ENCODE measurements at places on chromosomes 13 and 19.

- no peak overlapping the region for H3K4me3 ChIP-seq
- no peaks in the 10 kb centered on the region for H3K4me1 ChIP-seq
- no peaks in the 10 kb centered on the region for H3K27me3 ChIP-seq
- H3K27ac ChIP-seq, result no peak overlapping the region
- no peaks in the 10 kb centered on the region for H3K36me3 ChIP-seq
Observed at GRCh38 chr13:100648354-100648753, 26.2 kb downstream of the TMTC4 start.

- H3K27me3 ChIP-seq, result no peaks in the 10 kb centered on the region
- no peaks in the 10 kb centered on the region for H3K36me3 ChIP-seq
- H3K4me3 ChIP-seq, result no peak overlapping the region
- H3K4me1 ChIP-seq, result no peaks in the 10 kb centered on the region
- DNase-seq, result no peak
Observed at GRCh38 chr13:111650626-111651025, 330.2 kb downstream of the TEX29 start.

GRCh38 chr19:48842789-48843162 is 6.5 kb upstream of the HSD17B14 start:
- no peaks in the 10 kb centered on the region for H3K27me3 ChIP-seq
- H3K27ac ChIP-seq, result no peak overlapping the region
- H3K36me3 ChIP-seq, result peaks cover 3% of the 10 kb centered on the region
- no peaks in the 10 kb centered on the region for H3K4me1 ChIP-seq
- DNase-seq, result peak; percentile 84
- no peak overlapping the region for H3K4me3 ChIP-seq

DNA sequence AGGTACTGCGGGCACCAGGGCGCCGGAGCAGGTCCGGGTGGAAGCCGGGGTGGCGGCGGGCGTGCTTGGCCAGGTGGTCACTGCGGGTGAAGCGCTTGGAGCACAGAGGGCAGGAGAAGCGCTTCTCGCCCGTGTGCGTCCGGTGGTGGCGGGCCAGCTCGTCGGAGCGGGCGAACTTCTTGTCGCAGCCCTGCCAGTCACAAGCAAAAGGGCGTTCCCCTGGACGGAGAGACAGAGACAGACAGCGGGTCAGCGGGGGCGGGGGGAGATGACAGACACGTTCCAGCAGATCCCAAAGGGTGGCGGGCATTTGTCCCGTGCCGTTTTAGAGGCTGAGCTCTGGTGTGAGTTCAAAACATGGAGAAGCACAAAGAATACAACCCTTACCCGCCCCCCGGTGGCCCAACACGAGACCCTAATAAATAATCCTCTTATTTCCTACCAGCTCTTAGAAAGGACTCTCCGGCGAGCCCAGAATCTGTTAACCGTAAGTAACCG is 6.3 kb upstream of the REXO1 start:
- no peaks in the 10 kb centered on the region for H3K27me3 ChIP-seq
- no peaks in the 10 kb centered on the region for H3K36me3 ChIP-seq
- peaks cover 14% of the 10 kb centered on the region for H3K4me1 ChIP-seq
- DNase-seq, result peak; percentile 84
- H3K27ac ChIP-seq, result peak overlapping the region; percentile 41

DNA sequence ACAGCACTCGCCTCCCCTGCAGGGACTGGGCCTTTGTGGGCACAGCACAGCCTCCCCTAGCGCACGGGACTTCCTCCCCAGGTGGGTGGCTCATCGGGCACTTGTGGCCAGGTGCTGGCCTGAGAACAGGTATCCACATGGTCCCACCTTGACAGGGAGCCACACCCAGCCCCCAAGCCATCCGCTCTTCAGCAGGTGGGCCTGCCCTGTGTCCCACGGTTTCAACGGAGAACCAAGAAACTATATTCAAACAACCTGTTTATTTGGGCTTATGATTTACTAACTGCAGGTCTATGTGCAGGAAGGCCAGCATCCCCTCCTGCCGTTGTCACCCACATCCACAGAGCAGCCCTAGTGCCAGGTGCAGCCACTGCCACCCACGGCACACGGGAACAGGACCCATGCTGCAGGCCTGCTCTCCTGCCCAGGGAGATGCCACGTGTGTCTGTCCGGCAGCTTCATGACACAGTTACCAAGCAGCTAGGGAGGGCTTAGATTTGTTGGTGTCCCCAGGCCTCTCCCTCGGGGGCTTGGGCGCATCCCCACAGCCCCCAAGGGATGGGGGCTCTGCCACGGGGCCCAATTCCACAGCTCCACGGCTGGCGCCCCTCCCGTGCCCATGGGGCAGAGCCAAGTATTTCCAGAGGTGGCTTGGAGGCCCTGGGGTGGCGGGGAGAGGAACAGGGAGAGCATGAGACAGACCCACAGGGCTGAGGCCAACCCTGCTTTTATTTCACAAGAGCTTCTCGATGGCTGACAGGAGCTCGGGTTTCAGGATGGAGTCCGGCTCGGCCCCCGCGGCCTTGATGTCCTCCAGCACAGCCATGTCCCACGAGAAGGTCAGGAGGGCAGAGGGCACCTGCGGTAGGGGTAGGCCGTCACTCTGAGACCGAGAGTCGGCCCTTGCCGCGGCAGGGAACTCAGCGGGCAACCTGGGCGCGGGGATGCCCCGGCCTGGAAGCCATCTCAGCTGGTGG is 12.5 kb downstream of the UBXN6 start:
- peak; percentile 57 for DNase-seq
- H3K27ac ChIP-seq, result no peak overlapping the region
- H3K4me3 ChIP-seq, result no peak overlapping the region
- H3K36me3 ChIP-seq, result peaks cover 40% of the 10 kb centered on the region
- H3K4me1 ChIP-seq, result no peaks in the 10 kb centered on the region

DNA sequence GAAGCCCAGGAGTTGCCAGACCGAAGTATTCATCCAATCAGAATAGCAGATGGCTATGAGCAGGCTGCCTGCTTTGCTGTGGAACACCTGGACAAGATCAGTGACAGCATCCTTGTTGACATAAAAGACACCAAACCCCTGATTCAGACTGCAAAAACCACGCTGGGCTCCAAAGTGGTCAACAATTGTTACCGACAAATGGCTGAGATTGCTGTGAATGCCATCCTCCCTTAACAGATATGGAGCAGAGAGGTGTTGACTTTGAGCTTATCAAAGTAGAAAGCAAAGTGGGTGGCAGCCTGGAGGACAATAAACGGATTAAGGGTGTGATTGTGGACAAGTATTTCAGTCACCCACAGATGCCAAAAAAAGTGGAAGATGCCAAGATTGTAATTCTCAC is 250.3 kb upstream of the OBI1 start:
- H3K4me3 ChIP-seq, result no peak overlapping the region
- DNase-seq, result no peak

DNA sequence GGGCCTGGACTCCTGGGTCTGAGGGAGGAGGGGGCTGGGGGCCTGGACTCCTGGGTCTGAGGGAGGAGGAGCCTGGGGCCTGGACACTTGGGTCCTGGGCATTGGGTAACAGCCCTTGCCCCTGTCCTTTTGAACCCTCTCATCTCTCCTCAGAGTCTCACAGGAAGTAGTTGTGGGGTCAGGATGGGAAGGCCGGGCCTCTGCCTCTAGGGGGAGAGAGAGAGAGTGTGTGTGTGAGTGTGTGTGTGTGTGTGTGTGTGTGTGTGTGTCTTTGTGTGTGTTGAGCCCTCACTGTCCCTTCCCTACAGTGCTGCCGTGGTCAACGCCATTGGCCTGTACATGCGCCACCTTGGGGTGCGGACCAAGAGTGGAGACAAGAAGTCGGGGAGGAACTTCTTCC is 10.9 kb downstream of the ARHGEF1 start:
- H3K4me1 ChIP-seq, result no peaks in the 10 kb centered on the region
- DNase-seq, result peak; percentile 42
- H3K27me3 ChIP-seq, result no peaks in the 10 kb centered on the region
- H3K36me3 ChIP-seq, result peaks cover 18% of the 10 kb centered on the region
- no peak overlapping the region for H3K4me3 ChIP-seq
- no peak overlapping the region for H3K27ac ChIP-seq

- DNase-seq, result no peak
- H3K27me3 ChIP-seq, result no peaks in the 10 kb centered on the region
- no peak overlapping the region for H3K4me3 ChIP-seq
- no peaks in the 10 kb centered on the region for H3K4me1 ChIP-seq
- no peak overlapping the region for H3K27ac ChIP-seq
Observed at GRCh38 chr13:59743195-59743594, 420.5 kb downstream of the DIAPH3 start.

DNA sequence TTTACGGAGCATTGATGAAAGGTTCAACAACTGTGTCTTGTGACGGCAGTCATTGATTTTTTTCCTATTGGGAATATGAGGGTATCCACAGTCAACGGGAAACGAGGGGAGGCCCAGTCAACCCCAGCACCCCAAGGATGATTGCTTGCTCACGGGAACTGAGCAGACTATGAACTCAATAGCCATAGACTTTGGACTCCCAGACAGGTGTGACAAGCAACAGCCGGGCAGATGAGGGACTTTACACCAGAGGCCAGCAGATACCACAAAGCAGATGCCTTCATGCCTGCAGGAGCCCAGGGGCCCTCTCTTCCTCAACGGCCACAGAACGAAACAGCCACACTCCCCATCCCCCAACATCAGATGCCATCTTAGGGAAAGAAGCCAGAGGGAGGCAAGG is 80.3 kb upstream of the FLT1 start:
- no peak overlapping the region for H3K4me3 ChIP-seq
- no peaks in the 10 kb centered on the region for H3K36me3 ChIP-seq
- no peak for DNase-seq
- H3K27me3 ChIP-seq, result no peaks in the 10 kb centered on the region
- no peaks in the 10 kb centered on the region for H3K4me1 ChIP-seq
- H3K27ac ChIP-seq, result no peak overlapping the region

- no peak overlapping the region for H3K4me3 ChIP-seq
- DNase-seq, result peak; percentile 83
- no peaks in the 10 kb centered on the region for H3K36me3 ChIP-seq
- no peak overlapping the region for H3K27ac ChIP-seq
- H3K4me1 ChIP-seq, result peaks cover 11% of the 10 kb centered on the region
Observed at GRCh38 chr13:99062593-99062992, 84.7 kb upstream of the DOCK9 start.

GRCh38 chr13:101691341-101691860 is 238.9 kb downstream of the ITGBL1 start:
- no peaks in the 10 kb centered on the region for H3K27me3 ChIP-seq
- no peaks in the 10 kb centered on the region for H3K36me3 ChIP-seq
- H3K4me3 ChIP-seq, result no peak overlapping the region
- H3K4me1 ChIP-seq, result no peaks in the 10 kb centered on the region

DNA sequence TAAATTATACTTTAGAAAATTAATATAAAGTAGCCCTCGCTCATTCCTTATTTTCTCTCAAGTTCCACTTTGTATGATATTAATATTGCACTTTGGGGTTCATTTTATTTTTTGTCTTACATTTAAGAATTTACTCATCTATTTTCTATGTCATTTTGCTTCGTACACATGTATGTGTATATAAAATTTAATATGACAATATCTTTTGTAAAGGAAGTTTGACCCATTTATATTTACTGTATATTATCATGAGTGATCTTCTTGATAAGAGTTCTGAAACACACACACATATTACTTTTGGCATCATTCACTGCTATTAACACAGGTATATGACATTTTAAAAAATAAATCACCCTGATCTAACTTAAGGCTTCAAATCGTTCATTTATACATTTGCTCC is 83.1 kb downstream of the IRS2 start:
- no peaks in the 10 kb centered on the region for H3K4me1 ChIP-seq
- H3K36me3 ChIP-seq, result no peaks in the 10 kb centered on the region

- no peaks in the 10 kb centered on the region for H3K27me3 ChIP-seq
- no peaks in the 10 kb centered on the region for H3K4me1 ChIP-seq
- no peak overlapping the region for H3K4me3 ChIP-seq
- no peaks in the 10 kb centered on the region for H3K36me3 ChIP-seq
Observed at GRCh38 chr13:111389621-111390521, 69.4 kb downstream of the TEX29 start.

GRCh38 chr13:98975822-98976261 is 2.0 kb downstream of the DOCK9 start:
- H3K27ac ChIP-seq, result no peak overlapping the region
- no peak for DNase-seq
- no peaks in the 10 kb centered on the region for H3K27me3 ChIP-seq
- H3K4me1 ChIP-seq, result no peaks in the 10 kb centered on the region
- no peak overlapping the region for H3K4me3 ChIP-seq

DNA sequence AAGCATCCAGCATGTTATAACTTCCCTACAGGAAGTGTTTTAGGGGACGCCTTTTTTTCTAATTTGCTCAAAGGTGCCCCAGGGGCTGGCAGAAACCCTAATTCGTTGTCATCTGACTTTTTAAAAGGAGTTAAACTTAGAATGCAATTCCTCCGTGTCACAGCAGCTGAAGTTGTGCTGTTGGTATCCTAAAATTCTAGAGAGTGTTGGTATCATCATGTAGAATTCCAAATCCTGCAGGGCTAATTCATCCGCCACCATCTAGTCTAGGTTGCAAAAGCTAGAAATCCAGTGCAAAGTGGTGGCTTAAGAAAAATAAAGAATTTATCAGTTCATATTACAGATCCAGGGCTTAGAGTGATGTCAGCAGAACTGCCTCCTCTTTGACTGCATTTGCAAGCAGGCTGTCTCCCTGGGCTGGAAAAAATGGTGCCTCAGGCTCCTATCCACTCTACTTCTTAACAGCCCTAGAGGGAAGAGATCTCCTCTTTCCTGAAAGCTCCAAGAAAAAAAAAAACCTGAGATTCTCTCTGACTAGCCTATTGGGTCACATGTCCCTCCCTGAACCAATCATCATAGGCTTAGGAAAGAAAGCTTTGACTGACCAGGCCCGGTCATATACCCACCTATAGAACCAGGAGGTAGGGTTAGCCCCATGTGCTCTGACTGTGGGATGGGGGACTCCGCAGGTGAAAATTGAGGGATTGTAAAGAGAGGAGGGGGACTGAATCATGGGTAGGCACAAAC is 73.0 kb downstream of the MAP4K1 start:
- H3K27ac ChIP-seq, result no peak overlapping the region
- no peak for DNase-seq
- no peaks in the 10 kb centered on the region for H3K27me3 ChIP-seq
- no peaks in the 10 kb centered on the region for H3K36me3 ChIP-seq

DNA sequence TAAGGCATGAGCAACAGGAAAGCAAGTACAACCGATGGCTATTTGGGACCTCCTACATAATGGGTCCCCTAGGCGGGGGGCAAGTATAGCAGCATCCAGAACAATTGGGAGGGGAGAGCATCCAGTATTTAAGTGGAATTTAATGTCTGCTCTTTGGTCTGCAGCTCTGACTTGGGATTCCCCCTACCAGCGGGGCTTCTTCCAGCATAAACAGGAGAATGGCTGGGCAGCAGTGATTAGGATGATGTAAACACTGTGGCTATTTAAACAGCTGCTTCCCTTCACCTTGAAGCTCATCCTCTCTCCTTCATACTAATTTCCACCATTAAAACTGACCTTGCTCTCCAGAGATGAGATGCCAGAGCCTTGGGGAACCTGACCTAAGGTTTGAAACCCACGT is 73.9 kb upstream of the OXGR1 start:
- no peaks in the 10 kb centered on the region for H3K27me3 ChIP-seq
- no peak overlapping the region for H3K4me3 ChIP-seq
- no peaks in the 10 kb centered on the region for H3K36me3 ChIP-seq
- no peaks in the 10 kb centered on the region for H3K4me1 ChIP-seq
- DNase-seq, result no peak
